Bronchus fibroblast of lung (primary cell): ENCODE measurements at places on chromosomes 5 and 9. TPM values are rescaled to one million over a fixed set of nuclear protein-coding genes. Genes with fewer than 3 reads are reported as not detected.

RCL1 gene
- 11.4 and 12.9 TPM in 2 replicates for total RNA-seq

POLK gene
- total RNA-seq = 13.2 and 17.5 TPM in 2 replicates

AIF1L gene
- total RNA-seq = under 0.01 and 0.30 TPM in 2 replicates

FAM193B gene
- 16.0 and 22.0 TPM in 2 replicates for total RNA-seq

GABRA6 gene
- not detected in 2 replicates for total RNA-seq

DAB2IP gene
- 9.8 and 10.1 TPM in 2 replicates for total RNA-seq

PKN3 gene
- 10.3 and 10.4 TPM in 2 replicates for total RNA-seq

ROPN1L gene
- 0.45 and 1.3 TPM in 2 replicates for total RNA-seq

SPATA6L gene
- under 0.01 and 0.89 TPM in 2 replicates for total RNA-seq

SHOC1 gene
- under 0.01 TPM in 1 of 2 replicates, not detected in the other for total RNA-seq

CCNI2 gene
- total RNA-seq = not detected in 2 replicates

PCDHGB7 gene
- 6.1 and 7.2 TPM in 2 replicates for total RNA-seq

ARL14EPL gene
- 0.17 TPM in 1 of 2 replicates, not detected in the other for total RNA-seq

HAVCR1 gene
- not detected in 2 replicates for total RNA-seq

TMEFF1 gene
- total RNA-seq = 1.3 and 1.5 TPM in 2 replicates

CLTB gene
- total RNA-seq = 111 and 126 TPM in 2 replicates
